ENCODE measurements at places on chromosomes 16 and 17.
A peak's percentile ranks its signal among the peaks of the same experiment; 100 is the strongest.

GRCh38 chr16:11582157-11582814, 4.4 kb downstream of the LITAF start:
- no peak for DNase-seq

DNA sequence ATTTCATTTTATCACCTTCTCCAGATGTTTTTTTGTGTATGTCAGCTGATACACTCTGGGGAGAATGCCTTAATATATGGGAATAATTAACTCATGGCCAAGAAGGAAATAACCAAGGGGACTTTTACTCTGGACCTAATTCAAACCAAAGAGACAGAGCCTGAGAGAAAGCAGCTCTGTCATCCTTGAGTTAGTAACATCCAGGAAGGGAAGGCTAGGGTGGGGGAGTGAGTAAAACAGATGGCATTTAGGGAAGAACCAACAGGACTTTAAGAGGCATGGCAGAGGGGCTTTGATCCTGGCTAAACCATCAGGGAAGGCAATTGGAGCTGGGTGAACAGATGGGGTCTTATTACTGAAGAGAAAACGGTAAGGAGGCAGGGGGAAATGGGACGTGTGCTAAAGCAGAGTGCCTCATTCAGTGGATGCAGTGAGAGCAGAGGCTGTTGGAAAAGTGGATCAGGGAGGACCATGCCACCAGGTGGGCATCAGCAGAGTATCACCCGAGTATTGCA, 2.5 kb upstream of the SMPD3 start:
- DNase-seq = no peak

DNA sequence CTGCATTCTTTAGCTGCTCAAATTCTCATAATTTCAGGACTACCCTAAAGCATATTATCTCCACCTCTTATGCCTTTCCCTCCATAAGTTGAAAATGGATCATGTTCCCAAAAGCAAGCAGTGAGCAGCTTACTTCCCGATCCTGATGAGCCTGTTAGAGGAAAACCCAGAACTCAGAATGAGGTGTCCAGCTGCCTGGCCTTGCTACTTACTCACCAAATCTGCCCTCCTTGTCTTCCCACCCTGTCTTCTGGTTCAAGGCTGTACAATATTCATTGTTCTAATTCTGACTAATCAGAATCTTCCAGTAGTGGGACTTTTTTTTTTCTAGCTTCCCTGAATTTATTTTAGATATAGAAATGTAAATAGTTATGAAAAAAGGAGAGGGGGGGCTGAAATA, 10.8 kb downstream of the LYRM1 start:
- DNase-seq = no peak

DNA sequence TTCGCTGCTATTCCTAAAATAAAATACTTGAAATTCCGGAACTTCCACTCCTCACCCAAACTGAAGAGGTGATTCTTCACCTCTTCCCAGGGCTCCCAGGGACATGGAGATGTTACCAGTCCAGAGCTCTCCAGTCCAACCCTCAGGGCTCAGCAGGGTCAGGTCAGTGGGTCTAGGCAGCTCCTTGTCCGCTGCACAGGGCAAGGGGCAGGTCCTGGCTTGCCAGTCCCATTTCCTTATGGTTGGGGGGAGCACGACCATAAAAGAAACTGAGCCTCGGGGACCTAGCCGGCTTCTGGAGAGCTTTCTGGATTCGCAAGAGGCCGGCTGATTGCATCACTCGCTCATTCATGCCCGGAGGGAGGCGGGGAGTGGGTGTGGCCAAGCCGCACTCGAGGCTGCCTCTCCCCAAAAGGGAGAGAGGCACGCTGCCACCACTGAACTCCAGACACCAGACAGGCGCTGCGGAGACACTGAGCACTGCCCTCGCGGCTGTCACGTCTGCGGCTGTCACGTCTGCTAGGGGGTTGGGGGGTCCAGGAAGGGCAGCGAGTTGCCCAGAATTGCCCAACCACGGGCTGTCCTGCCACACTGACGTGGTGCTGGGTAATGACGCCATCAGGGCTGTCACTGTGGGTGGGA, 15.8 kb downstream of the SLC7A5 start:
- DNase-seq = peak; percentile 87

GRCh38 chr16:3046641-3047386, 453 bp downstream of the MMP25 start:
- no peak for DNase-seq

GRCh38 chr16:1078579-1079021, 6.1 kb downstream of the SSTR5 start:
- no peak for DNase-seq

- DNase-seq = no peak
Observed at GRCh38 chr16:4586291-4586690, 28.4 kb downstream of the UBALD1 start.

- peak; percentile 32 for DNase-seq
Observed at GRCh38 chr16:30761427-30761927, 385 bp downstream of the CFAP119 start.

Measured in CD4-positive, alpha-beta T cell treated with Interleukin-12 subunit alpha and Interleukin-12 subunit beta, for 1 hour (primary cell).